Neuronal stem cell (in vitro differentiated cells): ENCODE measurements at places on chromosomes 1 and 21.

GRCh38 chr1:246801241-246802020 lies 77.2 kb downstream of the SCCPDH start:
- H3K36me3 ChIP-seq: no peaks in the 10 kb centered on the region
- no peak overlapping the region for H3K4me3 ChIP-seq
- H3K27ac ChIP-seq: no peak overlapping the region

- no peak overlapping the region for H3K4me3 ChIP-seq
- no peaks in the 10 kb centered on the region for H3K36me3 ChIP-seq
- H3K4me1 ChIP-seq: no peaks in the 10 kb centered on the region
- DNase-seq: no peak
- no peak overlapping the region for H3K27ac ChIP-seq
Observed at GRCh38 chr1:30225357-30225756, 498.0 kb downstream of the MATN1 start.

DNA sequence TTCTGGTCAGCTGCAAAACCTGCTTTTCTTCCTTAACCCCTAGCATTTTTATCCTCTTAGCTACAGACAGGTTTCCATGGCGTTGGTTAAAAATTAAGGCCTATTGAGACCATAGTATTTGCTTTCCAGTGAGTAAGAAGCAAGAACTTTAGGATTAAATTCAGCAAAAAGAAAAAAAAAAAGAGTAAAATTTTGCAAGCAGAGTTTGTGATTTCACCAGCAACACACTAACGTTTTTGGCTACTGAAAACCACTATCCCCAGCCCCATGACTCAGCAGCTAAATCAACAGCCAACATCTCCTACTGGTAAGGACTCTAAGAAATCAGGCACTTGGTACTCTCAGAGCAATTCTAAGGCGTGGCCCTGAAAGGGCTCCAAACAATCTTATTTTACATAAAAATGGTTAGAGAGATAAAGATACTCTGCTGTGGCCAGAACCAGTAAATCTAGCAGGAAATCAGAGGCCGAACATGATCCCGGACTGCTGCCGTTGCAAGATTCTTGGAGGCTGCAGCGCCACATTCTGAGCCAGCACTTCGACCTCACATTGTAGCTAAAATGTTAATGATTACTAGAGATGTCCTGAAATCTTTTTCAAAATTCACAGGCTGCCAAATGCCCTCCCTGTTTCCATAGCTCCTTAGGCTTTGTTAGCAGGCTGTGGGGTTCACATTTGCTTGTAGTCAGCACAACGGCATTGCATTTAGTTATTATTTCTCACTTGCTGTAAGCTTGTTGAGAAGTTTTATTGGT lies 1.6 kb upstream of the ENO1 start:
- no peak overlapping the region for H3K27ac ChIP-seq
- peaks cover 3% of the 10 kb centered on the region for H3K4me1 ChIP-seq
- DNase-seq: no peak
- H3K4me3 ChIP-seq: peak overlapping the region; percentile 96

GRCh38 chr1:186655876-186656275 lies 24.3 kb downstream of the PTGS2 start:
- no peaks in the 10 kb centered on the region for H3K36me3 ChIP-seq
- no peaks in the 10 kb centered on the region for H3K4me1 ChIP-seq
- no peak overlapping the region for H3K4me3 ChIP-seq
- H3K27ac ChIP-seq: no peak overlapping the region

GRCh38 chr1:53025769-53026112 lies 36.3 kb upstream of the PODN start:
- no peaks in the 10 kb centered on the region for H3K4me1 ChIP-seq
- H3K27ac ChIP-seq: no peak overlapping the region
- no peaks in the 10 kb centered on the region for H3K27me3 ChIP-seq

GRCh38 chr1:49408346-49408745 lies 615.4 kb downstream of the AGBL4 start:
- H3K27me3 ChIP-seq: no peaks in the 10 kb centered on the region
- no peaks in the 10 kb centered on the region for H3K36me3 ChIP-seq
- H3K4me1 ChIP-seq: no peaks in the 10 kb centered on the region
- no peak for DNase-seq
- H3K4me3 ChIP-seq: no peak overlapping the region

DNA sequence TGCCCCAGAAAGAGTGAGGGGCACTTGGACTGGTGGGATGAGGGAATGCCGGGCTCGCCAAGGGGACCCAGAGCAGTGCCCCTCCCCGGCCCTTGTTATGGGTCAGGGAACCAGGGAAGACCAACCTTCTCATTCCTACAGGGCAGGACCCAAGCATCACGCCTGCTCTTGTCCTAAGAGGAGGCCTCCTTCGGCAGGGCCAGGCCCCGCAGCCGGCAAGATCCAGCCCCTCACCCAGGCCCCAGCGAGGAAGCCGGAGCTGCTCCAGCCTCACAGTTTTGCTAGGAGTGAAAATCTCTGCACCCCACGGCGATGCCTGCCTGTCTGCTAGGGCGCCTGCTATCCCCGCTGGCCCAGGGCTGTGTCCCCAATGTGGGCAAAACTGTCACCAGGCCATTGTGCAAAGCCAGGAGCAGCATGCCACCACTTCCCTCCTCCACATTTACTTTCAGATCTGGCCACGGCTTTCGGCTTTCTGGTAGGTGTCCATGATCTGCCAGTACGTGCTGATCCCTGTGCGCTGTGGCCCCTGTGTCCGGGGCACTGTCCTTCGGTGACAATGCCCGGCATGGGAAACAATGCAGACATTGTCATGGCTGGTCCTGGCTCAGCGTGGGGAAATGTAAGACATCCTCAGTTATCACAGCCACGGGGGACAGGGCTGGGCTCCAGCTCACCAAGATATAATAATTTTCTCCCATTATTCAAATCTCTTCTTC lies 9.6 kb downstream of the ACTRT2 start:
- DNase-seq: no peak
- no peak overlapping the region for H3K4me3 ChIP-seq
- H3K27me3 ChIP-seq: no peaks in the 10 kb centered on the region
- H3K36me3 ChIP-seq: no peaks in the 10 kb centered on the region
- no peak overlapping the region for H3K27ac ChIP-seq

DNA sequence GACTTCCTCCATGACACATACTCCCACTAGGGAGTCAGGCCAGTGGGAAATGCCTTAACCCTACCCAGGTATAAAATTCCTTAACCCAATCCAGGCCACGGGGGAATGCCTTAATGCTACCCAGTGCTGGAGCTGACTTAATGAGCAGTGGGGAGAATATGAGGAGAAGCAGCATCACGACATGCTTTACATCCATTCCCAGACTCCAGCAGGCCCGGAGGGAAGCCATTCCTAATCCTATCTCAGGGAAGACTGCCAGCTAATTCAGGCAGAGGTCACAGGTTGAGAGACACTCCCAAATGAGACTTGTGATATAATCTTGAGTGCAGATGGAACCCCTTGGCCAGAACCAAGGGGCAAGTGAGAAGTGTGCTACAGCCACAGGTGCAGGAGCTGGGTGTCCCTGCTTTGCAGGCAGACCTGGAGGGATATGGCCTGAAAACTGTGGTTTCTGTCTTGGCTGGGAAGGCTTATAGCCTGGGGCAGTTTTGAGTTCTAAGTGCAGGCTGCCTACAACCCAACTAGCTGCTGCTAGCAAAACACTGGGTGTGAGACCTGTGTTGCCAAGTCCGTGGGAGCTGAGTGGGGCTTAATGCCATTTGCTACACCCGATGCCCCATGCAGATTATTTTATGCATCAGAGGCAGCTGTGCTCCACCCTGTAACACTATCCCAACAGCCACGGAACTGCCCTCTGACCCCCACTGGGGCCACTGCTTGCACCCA lies 45.1 kb upstream of the GUCA2A start:
- H3K4me1 ChIP-seq: peaks cover 10% of the 10 kb centered on the region
- no peak overlapping the region for H3K27ac ChIP-seq
- no peak overlapping the region for H3K4me3 ChIP-seq
- no peaks in the 10 kb centered on the region for H3K27me3 ChIP-seq

DNA sequence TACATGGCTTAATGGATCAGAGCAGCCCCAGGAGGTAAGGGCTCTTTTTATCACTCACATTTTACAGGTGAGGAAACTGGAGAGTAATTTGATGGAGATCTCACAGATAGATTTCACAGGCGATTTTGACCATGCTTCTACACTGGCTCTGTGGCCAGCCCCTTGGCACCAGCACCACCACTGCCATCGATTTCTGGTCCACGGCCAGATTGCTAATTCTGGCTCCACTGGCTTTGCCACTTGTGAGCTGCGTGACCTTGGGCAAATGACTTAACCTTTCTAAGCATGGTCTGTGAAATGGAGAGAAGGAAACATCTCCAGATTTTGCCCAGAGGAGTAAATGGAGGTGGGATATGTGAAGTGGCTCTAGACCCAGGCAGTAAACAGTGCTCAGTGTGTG lies 32.6 kb downstream of the KCNC4 start:
- no peak overlapping the region for H3K4me3 ChIP-seq
- DNase-seq: no peak
- no peaks in the 10 kb centered on the region for H3K36me3 ChIP-seq
- no peak overlapping the region for H3K27ac ChIP-seq
- H3K27me3 ChIP-seq: no peaks in the 10 kb centered on the region
- peaks cover 8% of the 10 kb centered on the region for H3K4me1 ChIP-seq

- no peak for DNase-seq
- H3K27ac ChIP-seq: no peak overlapping the region
- H3K27me3 ChIP-seq: peaks cover 9% of the 10 kb centered on the region
- no peaks in the 10 kb centered on the region for H3K4me1 ChIP-seq
- no peaks in the 10 kb centered on the region for H3K36me3 ChIP-seq
Observed at GRCh38 chr1:58839147-58839795, 55.4 kb upstream of the JUN start.

DNA sequence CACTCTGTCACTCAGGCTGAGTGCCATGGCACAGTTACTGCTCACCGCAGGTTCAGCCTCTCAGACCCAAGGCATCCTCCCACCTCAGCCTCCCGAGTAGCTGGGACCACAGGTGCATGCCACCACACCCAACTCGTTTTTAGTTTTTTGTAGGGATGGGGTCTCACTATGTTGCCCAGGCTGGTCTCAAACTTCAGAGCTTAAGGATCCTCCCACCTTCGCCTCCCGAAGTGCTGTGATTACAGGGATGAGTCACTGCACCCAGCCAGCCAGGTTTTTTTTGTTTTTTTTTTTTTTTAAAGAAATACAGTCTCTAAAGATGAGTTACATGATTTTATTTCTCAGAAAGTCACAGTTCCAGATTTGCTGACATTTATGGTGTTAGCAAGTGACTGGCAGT lies 29.0 kb downstream of the BACE2 start:
- no peaks in the 10 kb centered on the region for H3K36me3 ChIP-seq
- no peaks in the 10 kb centered on the region for H3K27me3 ChIP-seq
- H3K4me1 ChIP-seq: no peaks in the 10 kb centered on the region

GRCh38 chr1:202072211-202072765 lies 50.4 kb upstream of the GPR37L1 start:
- no peaks in the 10 kb centered on the region for H3K36me3 ChIP-seq
- no peak for DNase-seq
- H3K27me3 ChIP-seq: no peaks in the 10 kb centered on the region

DNA sequence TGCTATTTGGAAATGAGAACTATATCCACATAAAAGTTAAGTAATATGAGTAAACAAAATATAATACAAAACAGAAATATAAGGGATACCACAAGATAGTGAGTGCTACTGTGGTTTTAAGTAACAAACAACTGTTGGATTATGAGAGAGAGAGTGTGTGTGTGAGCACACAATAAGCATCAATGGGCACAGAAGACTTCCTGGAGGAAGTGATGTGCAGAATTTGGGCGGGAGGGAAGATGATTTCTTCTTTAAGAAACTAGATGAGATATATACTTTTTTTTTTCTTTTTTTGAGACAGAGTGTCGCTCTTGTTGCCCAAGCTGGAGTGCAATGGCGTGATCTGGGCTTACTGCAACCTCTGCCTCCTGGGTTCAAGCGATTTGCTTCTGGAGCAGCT lies 7.9 kb upstream of the IER5 start:
- no peak overlapping the region for H3K4me3 ChIP-seq
- H3K4me1 ChIP-seq: peaks cover 7% of the 10 kb centered on the region
- no peak overlapping the region for H3K27ac ChIP-seq
- no peaks in the 10 kb centered on the region for H3K27me3 ChIP-seq
- H3K36me3 ChIP-seq: no peaks in the 10 kb centered on the region

DNA sequence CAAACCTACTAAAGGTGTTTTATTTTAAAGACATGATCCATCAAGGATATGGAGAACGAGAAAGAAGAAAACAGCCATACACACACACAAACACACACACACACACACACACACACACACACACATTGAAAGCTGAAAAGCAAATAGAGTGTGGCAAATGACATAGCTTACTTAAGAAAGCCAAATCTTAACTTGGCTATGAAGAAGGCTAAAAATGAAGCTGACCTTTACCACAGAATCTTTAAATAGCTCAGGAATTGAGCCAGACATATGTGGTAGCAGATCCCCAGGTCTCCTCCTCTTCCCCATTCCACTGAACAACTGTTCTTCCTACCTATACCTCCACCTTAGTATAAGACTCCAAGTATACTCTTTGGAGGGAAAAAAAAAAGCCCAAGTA lies 185.6 kb downstream of the CLEC20A start:
- H3K4me1 ChIP-seq: no peaks in the 10 kb centered on the region
- H3K27ac ChIP-seq: no peak overlapping the region
- no peak overlapping the region for H3K4me3 ChIP-seq

- no peak overlapping the region for H3K27ac ChIP-seq
- no peaks in the 10 kb centered on the region for H3K27me3 ChIP-seq
- H3K36me3 ChIP-seq: peaks cover 5% of the 10 kb centered on the region
- no peak overlapping the region for H3K4me3 ChIP-seq
- H3K4me1 ChIP-seq: peaks cover 4% of the 10 kb centered on the region
Observed at GRCh38 chr1:21818656-21819055, 6.6 kb downstream of the LDLRAD2 start.

DNA sequence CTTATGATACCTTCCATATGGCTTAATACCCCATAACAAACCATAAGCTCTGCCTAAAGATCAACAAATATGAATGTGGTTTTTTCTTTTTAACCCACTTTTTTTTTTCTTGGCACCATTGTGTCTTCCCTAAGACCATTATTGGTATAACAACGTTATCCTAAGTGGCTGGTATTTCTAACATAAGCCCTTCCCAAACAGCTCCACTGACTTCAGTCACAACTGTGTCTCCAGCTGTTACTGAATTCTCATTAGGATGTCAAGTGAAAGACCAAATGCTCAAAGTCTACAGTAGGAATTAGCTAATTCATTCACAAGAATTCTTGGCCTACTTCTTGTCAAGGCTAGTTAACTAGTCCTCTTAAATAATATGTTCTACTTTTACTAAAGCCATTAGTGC lies 4.2 kb upstream of the RXRG start:
- H3K4me3 ChIP-seq: no peak overlapping the region
- H3K27ac ChIP-seq: no peak overlapping the region
- DNase-seq: no peak
- no peaks in the 10 kb centered on the region for H3K36me3 ChIP-seq
- H3K4me1 ChIP-seq: no peaks in the 10 kb centered on the region

- DNase-seq: peak; percentile 46
- H3K27ac ChIP-seq: peak overlapping the region; percentile 76
- H3K4me1 ChIP-seq: no peaks in the 10 kb centered on the region
- H3K4me3 ChIP-seq: no peak overlapping the region
- no peaks in the 10 kb centered on the region for H3K36me3 ChIP-seq
- H3K27me3 ChIP-seq: no peaks in the 10 kb centered on the region
Observed at GRCh38 chr1:209428241-209428921, 155.1 kb upstream of the CAMK1G start.

GRCh38 chr1:199515261-199515660 lies 512.2 kb upstream of the NR5A2 start:
- H3K4me3 ChIP-seq: no peak overlapping the region
- H3K36me3 ChIP-seq: no peaks in the 10 kb centered on the region
- H3K27me3 ChIP-seq: no peaks in the 10 kb centered on the region
- H3K4me1 ChIP-seq: peaks cover 3% of the 10 kb centered on the region
- DNase-seq: no peak
- H3K27ac ChIP-seq: no peak overlapping the region
